RWPE1 (cell line): ENCODE measurements at places on chromosomes 6 and 20.

- peak; percentile 1 for DNase-seq
These were observed 529.0 kb downstream of the TBC1D32 start for GRCh38 chr6:120805276-120805675.

DNA sequence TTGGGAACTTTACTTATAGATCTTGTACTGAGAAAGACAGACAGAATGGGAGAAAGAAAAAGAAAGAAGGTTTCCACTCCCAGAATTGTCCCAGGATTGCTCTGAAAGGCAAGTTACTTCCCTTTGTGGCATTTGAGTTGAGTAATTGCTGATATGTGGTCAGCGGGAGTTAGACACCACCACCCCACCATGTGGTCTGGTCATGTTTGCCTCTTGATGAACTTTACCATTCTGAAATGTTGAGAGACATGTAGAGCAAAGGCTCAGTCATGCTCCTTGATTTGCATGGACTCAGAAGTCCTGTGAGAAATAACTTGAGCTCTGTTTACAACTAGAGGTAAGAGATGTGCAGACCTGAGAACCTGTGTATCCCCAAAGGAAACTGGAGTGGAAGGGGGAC, 17.1 kb downstream of the TCF21 start:
- DNase-seq, result no peak

DNA sequence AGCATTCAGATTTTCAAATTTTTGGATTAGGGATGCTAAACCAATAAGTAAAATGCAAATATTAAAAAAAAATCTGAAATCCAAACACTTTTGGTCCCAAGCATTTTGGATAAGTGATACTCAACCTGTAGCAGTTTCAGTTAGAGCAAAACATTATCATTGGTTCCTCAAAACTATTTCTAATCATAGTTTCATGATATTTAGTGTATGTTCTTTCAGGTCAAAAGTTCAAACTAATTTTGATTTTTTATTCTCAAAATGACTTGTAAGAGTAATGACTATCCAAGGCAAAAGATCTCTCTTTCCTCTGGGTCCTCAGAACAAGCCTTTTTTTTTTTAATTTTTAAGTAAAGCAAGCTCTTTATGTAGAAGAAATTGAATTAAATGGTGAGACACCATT, 64.0 kb upstream of the TFB1M start:
- DNase-seq, result no peak

DNA sequence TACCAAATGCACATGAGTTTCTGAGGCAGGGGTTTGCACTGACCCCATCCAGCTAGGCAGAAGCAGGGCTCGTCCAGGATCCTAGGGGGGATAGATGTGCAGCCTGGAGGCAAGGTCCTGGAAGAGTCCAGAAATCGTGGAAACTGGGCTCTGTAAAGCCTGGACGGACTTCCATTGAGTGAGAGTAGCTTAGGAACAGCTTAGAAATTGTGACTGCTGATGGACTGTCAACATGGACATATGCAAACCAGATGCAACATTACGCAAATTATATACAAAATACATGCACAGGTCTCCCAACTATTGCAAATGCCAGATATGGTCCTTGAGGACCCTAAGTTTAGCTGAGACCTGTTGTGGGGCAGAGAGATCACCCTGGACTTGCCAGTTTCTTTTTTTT, 4.8 kb upstream of the EMILIN3 start:
- no peak for DNase-seq

DNA sequence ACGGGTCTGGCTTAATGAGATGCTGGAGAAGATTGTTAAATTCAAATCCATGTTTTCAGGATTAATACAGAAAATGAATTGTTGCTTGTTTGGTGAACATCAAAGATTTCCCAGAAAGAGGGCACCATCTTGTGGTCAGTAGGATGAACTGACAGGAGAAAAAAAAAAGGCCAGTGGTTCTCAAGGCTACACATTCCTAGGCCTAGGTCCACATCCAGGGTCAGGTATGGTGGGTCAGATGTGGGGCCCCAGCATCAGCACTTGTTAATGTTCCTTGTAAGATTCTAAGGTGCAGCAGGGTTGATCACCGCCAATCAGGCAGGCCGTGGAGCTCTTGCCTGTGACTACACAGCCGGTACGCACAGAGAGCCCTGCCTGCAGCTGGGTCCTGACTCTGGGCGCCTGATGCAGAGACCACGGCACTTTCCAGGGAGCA, 34.0 kb upstream of the FOXO3 start:
- DNase-seq, result peak; percentile 41
